ENCODE measurements at places on chromosomes 5 and 9.

- DNase-seq = peak; percentile 90
These were observed 4.3 kb upstream of the AHRR start for GRCh38 chr5:317086-317811.

GRCh38 chr5:100841358-100842076 is 61.6 kb downstream of the ST8SIA4 start:
- DNase-seq = no peak

DNA sequence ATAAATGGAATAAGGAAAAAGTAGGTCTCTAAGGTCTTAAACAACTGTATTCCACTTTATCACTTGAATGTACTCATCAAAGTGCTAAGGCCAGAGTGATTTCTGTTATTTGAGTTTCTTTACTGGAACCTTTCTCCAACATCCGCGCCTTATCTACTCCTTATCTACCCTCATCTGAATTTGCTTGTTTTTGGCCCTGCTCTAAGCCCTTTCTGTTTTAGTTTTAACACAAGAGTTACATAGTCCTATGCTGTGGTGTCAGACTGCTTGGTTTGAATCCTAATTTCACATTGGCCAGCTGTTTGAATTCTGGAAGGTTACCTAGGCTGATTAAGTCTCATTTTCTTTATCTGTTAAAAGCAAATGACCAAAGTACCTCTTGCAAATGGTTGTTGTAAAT is 128.3 kb downstream of the PCSK5 start:
- no peak for DNase-seq

DNA sequence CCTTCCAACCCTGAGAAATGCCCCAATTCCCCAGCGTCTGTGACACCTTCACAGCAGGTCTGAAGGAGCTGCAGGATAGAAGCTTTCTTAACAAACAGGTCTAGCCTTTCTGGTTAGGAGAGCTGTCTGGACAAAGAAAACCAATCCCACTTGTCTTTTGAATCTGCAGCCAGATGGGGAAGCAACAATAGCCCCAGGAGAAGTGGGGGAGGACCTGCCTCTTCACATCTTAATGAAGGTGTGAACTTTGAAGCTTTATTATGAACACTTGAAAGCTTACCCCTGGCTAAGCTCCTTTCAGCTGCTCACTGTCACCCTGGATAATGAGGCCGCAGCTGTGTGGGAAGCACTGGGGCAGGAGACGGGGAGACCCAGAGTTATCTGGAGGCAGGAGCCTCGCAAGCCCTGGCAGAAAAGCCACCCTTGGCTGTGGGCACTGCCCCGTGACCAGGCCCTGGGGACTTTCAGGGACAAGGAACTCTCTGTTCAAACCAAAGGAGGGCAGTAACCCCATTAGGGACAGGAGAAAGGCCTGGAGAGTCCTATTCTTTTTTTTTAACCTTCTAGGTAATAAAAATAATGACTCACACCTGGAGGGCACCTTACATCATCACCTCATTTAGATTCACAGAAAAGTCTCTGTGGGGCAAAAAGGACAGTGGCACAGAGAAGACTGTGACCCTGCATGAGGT is 151.8 kb upstream of the RAD23B start:
- DNase-seq = no peak

GRCh38 chr5:151755383-151755782 is 3.0 kb downstream of the ATOX1 start:
- DNase-seq = no peak

DNA sequence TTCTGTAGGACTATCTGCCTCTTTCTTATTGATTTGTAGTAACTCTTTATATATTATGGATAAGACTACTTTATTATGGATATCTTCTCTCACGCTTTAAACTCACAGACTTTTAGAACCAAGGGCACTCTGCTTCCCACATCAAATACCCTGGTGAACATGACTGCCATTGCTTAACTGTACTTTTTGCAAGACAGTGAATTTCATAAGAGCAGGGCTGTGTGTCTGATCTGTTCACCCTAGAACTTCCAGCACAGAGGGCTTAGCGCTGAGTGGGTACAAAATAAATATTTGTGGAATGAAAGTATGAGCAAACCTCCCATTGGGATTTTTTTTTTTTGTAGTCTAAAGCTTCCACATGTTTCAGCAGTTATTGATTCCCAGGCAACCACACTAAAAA is 84.8 kb downstream of the CFAP77 start:
- DNase-seq = no peak

Data from GM12891 (cell line).